ENCODE measurements at places on chromosomes 11 and 22.

GRCh38 chr11:34904421-34904955, 11.7 kb downstream of the APIP start:
- DNase-seq = no peak

GRCh38 chr22:44639891-44640617, 62.0 kb upstream of the PRR5 start:
- no peak for DNase-seq

DNA sequence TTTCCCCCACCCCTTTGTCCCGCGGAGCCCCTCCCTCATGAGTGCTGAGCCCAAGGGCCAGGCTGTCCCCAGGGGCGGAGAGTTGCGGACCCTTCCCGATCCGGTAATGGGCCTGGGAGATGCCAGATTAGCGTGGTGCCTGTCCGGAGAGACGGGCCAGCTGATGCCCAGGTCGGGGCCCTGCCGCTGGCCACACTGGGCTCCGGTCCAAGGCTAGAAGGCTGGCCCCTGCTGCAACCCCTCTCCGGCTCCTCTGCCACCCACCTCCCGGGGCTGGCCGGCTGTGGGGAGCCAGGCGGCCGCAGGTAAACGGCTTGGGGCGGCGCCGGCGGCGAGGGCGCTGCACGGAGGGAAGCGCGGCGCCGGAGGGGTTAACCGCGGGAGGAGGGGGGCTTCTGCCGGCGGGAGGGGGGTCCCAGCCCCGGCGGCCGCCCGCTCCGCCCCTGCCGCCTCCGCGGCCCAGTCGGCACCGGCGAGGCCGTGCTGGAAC, at the start of gene KCNK4:
TSS of gene KCNK4 (plus strand) at position 41 of the 490 bp plus-strand sequence. CDS start 1,717 bp downstream, outside the sequence.
- no peak for DNase-seq

GRCh38 chr11:46633291-46634217, 16.2 kb downstream of the ATG13 start:
- DNase-seq = no peak

- no peak for DNase-seq
Measured at GRCh38 chr22:29713156-29713727, 6.6 kb upstream of the CABP7 start.

DNA sequence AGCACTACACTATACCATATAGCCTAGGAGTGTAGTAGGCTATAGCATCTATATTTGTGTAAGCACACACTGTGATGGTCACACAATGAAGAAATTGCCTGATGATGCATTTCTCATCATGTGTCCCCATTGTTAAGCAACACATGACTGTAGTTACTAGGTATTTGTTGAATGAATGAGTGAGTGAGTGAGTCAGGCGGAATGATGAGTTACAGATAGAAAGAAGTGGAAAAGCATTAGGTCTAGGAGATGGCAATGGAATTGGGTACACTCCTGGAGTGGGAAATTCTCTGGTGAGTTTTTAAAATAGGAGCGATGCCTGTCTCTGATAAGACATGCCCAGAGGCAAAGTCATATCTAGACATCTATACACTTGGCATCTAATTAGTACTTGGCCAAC, 160.5 kb upstream of the TBCEL start:
- DNase-seq = no peak

DNA sequence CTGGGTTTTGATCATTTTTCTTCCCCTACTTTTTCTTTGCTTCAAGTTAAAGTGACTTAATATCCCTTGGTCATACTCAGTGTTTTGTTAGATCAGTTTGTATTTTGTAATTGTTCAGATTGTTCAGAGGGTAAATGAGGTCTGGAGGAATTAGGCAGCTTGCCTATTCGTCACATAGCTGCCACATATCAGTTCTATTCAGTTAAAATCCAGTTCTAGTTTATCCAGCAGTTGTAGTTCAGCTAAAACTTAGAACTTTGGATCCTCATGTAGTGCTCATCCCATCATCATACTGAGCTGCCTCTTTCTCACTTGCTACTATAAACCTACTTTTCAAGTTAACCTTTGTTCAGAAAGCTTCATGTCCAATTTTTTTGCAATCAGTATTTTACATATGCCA, 47.1 kb upstream of the DEPDC7 start:
- no peak for DNase-seq

GRCh38 chr11:26891501-26891900, 102.4 kb upstream of the FIBIN start:
- no peak for DNase-seq

DNA sequence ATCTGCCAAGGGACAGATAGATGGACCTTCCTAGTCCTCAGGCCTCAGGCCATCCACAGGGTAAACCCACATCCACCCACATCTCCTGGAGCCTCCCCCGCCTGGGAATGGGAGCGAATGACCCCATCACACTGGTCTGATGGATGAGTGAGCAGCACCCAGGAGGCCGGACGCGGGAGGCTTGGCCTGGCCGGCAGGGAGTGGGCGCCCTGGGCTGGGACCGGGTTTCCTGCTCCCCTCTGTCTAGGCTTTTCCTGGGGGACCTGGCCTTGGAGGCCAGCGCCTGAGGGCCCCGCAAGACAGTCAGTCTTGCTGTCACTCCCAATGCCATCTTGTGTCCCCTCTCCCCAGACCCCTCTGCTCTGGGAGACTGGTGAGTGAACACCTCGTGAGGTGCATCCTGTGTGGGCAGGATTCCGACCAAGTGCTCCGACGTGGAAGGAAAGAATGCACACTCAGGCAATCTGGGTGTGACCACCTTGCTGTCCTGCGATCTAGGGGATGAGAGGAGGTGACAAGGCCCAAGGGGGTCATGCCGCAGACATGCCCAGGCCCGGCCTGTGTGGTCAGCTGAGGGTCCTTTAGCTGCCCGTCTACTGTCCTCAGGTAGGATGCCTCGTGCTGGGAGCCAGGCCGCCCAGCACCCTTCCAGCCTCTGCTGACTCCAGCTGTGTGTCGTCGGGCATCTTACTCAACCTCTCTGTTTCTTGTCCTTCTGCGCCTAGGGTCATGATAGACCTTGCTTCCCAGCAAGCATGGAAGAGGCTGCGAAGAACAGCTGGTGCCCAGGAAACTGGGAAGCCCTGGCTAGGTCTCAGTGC, 26.5 kb upstream of the WNT7B start:
- no peak for DNase-seq

DNA sequence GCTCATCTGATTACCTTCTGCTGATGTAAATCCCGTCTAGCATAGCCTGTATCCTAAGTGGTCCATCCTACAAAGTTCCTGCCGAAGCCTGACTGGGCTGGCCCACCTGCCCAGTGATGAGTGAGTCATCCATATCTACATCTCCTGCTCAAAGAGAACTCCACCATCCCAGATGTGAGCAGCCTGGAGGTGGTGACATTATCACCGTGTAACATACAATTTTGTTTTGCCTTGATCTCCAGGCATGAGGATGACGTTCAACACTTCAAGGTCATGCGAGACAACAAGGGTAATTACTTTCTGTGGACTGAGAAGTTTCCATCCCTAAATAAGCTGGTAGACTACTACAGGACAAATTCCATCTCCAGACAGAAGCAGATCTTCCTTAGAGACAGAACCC, 5.6 kb downstream of the TMA7B start:
- no peak for DNase-seq

GRCh38 chr11:111634981-111635705, 32.9 kb downstream of the SIK2 start:
- no peak for DNase-seq

- no peak for DNase-seq
Measured at GRCh38 chr11:10608584-10608983, 40.1 kb upstream of the LYVE1 start.

DNA sequence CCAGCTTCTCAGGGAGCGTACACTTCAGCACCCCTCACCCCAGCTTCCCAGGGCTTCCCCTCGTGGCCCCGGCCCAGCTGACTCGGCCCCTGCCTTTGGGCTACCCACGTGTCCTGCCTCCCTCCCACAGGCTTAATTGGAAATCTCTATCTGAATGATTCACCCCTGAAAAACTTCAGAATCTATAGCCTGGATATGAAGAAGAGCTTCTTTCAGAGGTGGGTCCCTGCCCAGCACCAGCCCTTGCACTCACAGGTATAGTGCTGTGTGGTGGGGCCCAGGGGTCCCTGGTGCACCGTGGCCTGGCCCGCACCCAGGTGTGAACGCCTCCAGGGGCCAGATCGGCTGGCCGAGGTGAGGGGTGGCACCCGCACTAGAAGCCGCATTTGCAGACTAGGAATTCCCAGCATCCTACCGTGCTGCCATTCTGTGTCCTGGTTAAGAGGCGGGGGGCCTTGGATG, 38.4 kb downstream of the B3GAT1 start:
- no peak for DNase-seq

- no peak for DNase-seq
Measured at GRCh38 chr22:37281646-37282384, 493 bp upstream of the CYTH4 start.

DNA sequence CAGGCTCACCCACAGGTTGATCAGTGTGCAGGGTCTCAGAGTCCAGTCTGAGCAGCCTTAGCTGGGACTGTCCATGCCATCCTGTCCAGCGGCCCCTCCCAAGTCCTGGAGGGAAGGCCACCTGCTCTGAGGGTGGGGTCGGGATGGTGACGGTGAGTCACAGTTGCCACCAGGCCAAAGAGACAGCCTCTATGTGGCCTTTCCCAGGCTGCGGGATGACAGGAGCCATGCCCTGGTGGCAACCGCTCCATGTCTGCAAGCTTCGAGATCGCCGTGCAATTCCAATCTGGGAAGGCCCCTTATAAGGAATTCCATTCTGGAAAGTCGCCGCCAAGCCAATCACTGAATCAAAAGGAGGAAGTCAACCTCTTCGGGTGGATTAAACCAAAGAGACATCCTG, 47.5 kb downstream of the RTL6 start:
- no peak for DNase-seq

DNA sequence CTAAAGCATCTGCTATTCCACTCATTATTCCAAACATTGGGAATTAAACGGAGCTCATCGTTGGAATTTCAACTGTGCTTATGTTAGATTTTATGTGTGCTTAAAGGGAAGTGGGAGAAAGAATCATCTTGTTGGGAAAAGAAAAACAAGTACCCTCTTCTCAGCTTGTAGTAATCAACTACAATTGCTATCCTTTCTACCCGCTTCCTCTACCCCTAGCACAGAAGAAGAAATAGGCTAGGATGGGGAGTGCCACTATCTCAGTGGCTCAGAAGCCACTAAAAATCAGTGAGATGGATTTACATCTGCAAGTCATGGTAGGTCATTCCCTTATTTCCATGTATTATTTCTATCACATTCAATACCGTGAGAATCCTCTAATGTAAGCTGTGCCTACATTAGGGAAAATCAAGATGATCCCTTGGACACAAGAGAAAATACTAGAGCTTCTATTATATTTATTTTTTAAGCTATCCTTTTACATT, 97.9 kb upstream of the CD44 start:
- DNase-seq = no peak

GRCh38 chr22:21103633-21104032, 57.9 kb downstream of the LRRC74B start:
- no peak for DNase-seq

GRCh38 chr11:17635551-17635938, 83.8 kb upstream of the MYOD1 start:
- DNase-seq = no peak
